ENCODE measurements at places on chromosomes 2 and 18.

- no peak for DNase-seq
Observed at GRCh38 chr18:57747809-57748680, 55.1 kb downstream of the ATP8B1 start.

DNA sequence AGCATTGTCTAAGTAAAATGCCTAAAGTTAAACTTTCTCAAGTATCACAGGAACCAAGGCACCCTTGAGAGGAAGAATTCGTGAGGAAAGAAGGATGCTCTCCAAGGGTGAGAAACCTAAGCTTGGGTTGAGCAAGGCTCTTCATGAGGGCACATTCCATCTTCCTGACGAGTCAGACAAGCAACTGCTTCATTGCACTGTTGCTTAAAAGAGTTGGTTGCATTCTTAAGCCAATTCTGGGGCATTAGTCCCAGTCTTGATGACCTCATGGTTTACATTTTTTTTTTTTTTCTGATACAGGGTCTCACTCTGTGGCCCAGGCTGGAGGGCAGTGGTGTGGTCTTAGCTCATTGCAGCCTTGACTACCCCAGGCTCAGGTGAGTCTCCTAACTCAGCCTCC lies 237.5 kb downstream of the ACTR3 start:
- no peak for DNase-seq

DNA sequence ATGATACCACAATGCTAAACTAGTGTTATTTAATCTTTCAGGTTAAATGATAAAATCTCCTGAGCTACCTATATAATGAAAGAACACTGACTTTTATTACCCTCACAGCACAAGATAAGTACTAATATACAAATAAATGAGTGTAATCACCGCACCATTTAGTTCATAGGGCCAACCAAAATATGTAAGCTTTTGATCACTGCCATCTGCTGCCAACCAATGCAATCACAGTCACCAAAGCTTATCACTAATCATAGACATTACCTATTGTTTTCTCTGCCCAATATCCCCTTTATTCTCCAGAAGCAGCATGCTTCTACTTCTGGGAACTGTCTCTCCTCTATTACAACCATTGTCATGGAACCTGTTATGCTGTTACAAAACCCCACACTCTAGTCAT lies 151.6 kb upstream of the LRATD1 start:
- no peak for DNase-seq

GRCh38 chr18:22556222-22557167 lies 138.8 kb upstream of the CTAGE1 start:
- no peak for DNase-seq

- DNase-seq: no peak
Observed at GRCh38 chr2:9631878-9632700, 1.3 kb upstream of the YWHAQ start.

- no peak for DNase-seq
Observed at GRCh38 chr2:45963816-45964215, 312.3 kb downstream of the PRKCE start.

DNA sequence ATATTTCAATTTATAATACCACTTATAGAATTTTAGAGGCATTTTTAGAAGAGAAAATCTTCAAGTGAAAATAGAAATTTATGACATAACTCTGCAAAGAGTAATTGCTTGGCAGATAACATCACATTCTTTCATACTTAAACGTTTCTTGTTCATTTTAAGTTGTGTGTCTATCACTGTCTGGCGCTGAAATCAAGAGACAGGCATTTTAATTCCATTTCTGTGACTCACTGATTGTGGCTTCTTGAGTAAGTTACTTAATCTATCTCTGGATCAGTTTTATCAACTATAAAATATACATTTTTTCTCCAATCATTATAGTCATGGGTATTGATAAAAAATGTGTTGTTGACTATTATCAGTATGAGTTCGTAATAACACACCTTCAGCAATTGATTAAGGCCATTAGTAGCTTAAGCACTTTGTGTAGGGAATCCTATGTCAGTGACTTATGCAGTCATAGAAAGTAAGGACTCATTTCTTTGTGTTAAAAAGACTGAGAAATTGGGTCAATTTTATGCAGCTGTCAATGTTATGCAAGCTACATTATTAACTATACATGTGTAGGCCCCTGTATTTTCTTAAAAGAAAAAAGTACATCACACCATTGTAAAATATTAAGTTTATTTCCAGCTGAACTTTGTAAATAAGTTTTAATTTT lies 497.3 kb downstream of the CCDC85A start:
- DNase-seq: no peak

- DNase-seq: peak; percentile 41
Observed at GRCh38 chr2:196234672-196235071, 63.3 kb upstream of the STK17B start.

DNA sequence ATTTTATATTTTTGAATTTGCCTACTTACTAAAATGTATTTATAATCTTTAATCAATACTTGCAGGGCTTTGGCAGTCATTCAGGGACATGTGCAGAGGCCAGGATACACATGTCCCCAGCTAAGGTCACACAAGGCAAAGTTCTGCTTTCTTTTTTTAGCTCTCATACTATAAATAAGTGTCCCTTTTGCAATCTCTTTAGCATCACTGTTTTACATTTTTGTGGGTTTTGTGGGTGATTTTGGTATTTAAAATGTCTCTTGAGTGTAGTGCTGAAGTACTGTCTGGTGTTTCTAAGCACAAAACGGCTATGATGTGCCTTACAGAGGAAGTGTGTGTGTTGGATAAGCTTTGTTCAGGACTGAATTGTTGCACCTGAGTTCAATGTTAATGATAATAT lies 309.0 kb upstream of the GULP1 start:
- no peak for DNase-seq

DNA sequence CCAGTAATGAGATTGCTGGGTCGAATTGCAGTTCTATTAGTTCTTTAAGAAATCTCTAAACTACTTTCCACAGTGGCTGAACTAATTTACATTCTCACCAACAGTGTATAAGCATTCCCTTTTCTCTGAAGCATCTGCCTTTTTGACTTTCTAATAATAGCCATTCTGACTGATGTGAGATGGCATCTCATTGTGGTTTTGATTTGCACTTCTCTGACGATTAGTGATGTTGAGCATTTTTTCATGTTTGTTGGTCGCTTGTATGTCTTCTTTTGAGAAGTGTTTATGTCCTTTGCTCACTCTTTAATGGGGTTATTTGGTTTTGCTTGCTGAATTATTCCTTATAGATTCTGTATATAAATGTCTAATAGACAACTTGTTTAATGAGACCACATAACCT lies 69.6 kb upstream of the UGP2 start:
- no peak for DNase-seq

GRCh38 chr2:225399504-225399903 lies at the start of gene NYAP2:
Gene NYAP2 (plus strand): TSS chr2:225399710. CDS start chr2:225408881, 9,171 bp downstream.
- no peak for DNase-seq

DNA sequence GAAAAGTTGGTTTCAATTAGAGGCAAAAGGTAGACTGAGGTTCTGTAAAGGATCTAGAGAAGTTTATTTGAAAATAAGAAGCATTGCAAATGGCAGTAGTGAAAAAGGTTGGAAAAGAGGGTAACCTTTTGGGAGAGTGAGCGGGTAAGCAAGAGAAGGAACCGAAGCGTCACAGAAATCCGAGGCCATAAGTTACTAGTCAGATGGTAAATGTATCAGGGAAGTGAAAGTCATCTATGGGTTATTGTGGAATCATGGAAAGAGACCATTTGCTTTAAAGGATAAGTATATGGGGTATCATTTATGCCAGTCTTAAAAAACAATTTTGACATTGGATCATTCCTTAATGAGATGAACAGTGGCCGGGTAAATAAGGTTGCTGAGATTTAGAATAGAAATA lies 30.5 kb downstream of the EML4 start:
- DNase-seq: no peak

DNA sequence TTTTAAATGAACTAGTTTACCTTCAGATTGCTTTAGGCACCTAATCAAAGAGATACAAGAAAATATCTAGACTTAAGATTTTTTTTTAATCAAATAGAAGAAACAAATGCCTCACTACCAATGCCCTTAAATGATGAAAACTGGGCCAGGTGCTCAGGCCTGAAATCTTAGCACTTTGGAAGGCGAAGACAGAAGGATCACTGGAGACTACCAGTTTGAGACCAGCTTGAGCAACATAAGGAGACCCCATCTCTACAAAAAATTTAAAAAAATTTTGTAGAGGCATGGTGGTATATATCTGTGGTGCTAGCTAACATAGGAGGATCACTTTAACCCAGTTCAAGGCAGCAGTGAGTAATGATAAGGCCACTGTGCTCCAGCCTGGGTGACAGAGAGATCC lies 675.1 kb downstream of the NRXN1 start:
- no peak for DNase-seq

DNA sequence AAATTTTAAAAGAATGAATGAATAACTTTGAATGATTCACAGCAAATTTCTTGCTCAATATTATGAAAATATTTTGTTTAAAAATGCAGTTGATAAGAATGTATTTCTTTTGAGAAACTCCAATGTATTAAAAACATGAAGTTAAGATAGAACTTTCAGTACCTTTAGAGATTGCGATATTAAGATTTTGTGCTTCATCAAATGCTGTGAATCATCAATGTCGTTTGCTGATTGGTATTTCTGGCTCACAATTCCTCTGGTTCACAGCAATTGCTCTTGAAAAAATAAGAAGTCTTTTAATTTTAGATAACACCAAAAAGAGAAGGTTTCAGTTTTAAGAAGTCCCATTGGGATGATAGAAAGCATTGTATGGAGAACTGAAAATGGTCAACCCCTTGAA lies 228.7 kb downstream of the IKZF2 start:
- DNase-seq: no peak

GRCh38 chr2:55152475-55153412 lies 79.3 kb downstream of the CLHC1 start:
- DNase-seq: no peak

GRCh38 chr18:23440131-23440530 lies 13.0 kb upstream of the RIOK3 start:
- DNase-seq: no peak

- DNase-seq: no peak
Observed at GRCh38 chr18:22975508-22975907, 42.4 kb downstream of the RBBP8 start.

DNA sequence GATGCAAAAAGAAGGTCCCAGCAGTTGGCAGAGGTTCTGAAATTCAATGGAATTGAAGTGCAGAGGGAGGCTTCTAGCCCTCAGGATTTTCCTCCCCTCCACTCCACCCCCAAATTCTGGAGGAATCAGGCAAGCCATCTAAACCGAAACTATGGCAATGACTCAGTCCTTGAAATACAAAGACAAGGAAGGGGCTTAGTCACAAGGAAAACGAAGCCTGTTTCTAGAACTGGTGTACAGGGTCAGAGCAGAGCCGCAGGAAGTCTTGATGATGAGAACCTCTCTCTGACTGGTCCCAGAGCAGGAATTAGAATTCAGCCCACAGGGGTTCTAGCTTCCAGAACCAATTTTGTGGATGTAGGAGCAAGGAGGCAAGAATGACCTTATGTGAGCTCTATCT lies 111.7 kb upstream of the SCN1A start:
- DNase-seq: no peak

DNA sequence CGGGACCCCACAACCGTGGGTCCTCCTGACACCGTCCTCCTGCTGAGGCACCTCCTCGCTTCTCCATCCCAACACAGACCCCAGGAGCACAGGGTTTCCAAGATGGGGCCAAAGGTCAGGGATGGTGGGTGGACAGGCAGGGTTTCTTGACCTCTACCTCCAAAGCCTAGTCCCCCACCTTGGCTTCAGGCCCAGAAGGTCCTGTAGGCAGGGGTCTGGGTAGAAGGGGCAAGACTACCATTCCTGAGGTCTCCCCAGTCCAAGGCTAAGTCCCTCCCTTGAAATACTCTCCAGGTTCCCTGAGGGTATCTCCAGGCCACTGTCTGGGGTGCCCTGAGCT lies 7.1 kb downstream of the CYP26B1 start:
- no peak for DNase-seq

- no peak for DNase-seq
Observed at GRCh38 chr18:21004726-21005125, 106.9 kb downstream of the ROCK1 start.

- no peak for DNase-seq
Observed at GRCh38 chr2:222707689-222708273, 36.3 kb downstream of the MOGAT1 start.

- DNase-seq: no peak
Observed at GRCh38 chr2:26086155-26086637, 52.3 kb downstream of the RAB10 start.

- DNase-seq: no peak
Observed at GRCh38 chr18:3059272-3059671, 46.3 kb upstream of the LPIN2 start.

DNA sequence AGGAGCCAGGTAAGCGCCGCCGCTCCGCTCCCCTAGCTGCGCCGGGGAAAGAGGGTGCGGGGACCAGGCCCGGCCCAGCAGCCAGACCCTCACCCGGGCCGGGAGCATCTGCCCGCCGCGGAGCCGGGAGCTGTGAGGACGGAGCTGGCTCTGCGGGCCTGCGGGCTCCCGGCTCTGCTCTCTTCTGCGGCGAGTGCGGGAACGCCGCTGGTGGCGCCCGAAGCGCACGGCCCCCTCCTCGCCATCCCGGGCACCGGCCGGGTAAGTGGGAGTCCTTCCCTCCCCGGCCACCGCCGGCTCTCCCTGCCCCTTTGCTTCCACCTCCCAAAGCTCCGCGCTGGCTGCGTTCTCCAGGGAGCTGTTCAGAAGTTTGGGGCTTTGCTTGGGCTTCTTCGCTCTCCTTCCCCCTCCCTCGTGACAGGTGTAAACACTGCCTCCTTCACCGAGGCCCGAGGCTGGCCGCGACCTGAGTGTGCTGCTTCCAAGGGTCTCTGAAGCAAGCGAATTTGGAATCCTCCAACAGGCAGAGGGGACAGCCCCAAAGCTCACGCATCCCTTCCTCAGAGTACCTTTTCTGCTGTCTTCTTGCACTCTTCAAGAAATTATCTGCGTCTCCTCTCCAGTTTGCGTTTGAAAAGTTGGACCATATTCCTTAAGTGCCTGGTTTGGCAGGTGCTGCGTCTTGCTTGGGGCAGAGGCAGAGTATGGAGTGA lies 632 bp downstream of the AFTPH start:
- peak; percentile 4 for DNase-seq

GRCh38 chr2:13916066-13916465 lies 716.5 kb upstream of the LRATD1 start:
- no peak for DNase-seq

DNA sequence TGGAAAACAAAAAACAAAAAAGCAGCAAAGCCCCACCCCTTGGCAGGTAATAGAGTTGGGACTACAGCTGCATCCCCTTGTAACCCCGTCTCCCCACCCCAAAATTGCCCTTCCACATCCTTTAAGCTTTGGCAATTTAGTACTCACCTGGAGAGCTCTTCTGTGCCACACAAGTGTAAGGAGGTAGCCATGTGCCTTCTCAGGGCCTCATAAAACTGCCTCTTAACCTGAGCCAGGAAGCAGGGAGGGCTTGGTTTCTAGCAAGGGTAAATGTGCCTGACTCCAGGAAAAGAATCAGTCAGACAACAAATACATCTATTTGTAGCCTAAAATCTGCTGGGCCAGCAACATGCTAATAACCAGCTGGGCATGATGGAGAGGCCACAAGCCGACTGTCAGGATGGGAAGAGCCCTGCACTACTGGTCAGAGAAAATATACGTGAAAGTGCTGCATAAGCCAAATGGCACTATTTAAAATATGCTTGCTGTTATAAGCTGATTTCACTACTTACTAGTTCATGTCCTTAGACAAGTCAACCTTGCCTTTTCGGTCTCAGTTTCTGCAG lies 46.3 kb downstream of the NOP58 start:
- no peak for DNase-seq

- no peak for DNase-seq
Observed at GRCh38 chr2:26456440-26457250, 21.3 kb downstream of the OTOF start.
